Motor neuron (in vitro differentiated cells): ENCODE measurements at places on chromosomes 2 and 18. TPM values are rescaled to one million over a fixed set of nuclear protein-coding genes. Genes with fewer than 3 reads are reported as not detected.

The RAB17 gene
- 0.09 and 0.52 TPM in 2 replicates for total RNA-seq

The TRABD2A gene
- total RNA-seq: 1.8 and 1.9 TPM in 2 replicates

The GAL3ST2 gene
- not detected in 2 replicates for total RNA-seq

The ITM2C gene
- total RNA-seq: 52.0 and 57.3 TPM in 2 replicates

The NEU2 gene
- 0.26 TPM in 1 of 2 replicates, not detected in the other for total RNA-seq

The VIL1 gene
- total RNA-seq: 0.47 and 0.63 TPM in 2 replicates

The LOXL3 gene
- total RNA-seq: 0.54 and 1.0 TPM in 2 replicates

The PASK gene
- total RNA-seq: 11.6 and 11.9 TPM in 2 replicates

The LYG2 gene
- total RNA-seq: not detected in 2 replicates

The DNAH6 gene
- total RNA-seq: 2.6 and 2.8 TPM in 2 replicates

The AGXT gene
- not detected in 2 replicates for total RNA-seq

The IL1R2 gene
- total RNA-seq: 0.23 TPM in 1 of 2 replicates, not detected in the other
